H9 (cell line): ENCODE measurements at places on chromosomes 5 and 9.

GRCh38 chr5:143355710-143356109, 47.8 kb downstream of the NR3C1 start:
- DNase-seq = no peak

- DNase-seq = no peak
These were observed 20.8 kb upstream of the ACTBL2 start for GRCh38 chr5:57503433-57503832.

DNA sequence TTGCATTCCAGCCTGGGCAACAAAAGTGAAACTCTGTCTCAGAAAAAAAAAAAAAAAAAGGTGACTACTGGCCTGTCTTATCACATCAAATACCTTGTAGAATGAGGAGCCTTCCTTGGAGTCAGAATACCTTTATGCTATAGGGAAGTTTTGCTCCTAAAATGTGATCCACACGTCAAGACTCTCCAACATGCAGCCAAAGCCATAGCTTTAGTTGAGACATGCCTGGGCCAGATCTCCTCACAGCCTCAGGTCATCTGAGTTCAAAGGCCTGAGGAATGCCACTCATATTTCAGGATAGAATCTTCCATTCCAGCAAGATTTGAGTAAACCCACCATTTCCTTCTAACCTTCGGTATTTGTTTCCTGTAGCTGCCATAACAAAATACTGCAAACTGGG, 13.7 kb upstream of the SOWAHA start:
- no peak for DNase-seq

- DNase-seq = no peak
These were observed 127.5 kb upstream of the CDKN2B start for GRCh38 chr9:22136461-22137096.

DNA sequence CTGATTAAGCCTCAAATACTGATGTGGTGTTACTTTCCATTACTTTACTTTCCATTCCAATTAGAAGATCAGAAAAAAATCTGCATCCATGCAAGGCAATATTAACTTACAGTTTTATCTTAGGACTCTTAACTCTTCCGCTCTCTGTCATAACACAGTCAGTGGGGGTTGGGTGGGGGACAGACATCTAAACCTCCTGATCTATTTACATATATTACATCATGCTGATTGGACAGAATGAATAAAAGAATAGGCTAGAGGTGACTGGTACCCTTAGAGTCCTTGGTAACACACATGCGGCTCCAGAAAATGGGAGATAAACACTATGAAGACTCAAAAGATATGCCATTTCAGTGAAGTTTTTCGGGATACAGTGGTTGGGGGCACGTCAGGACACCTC, 27.6 kb downstream of the RAPGEF6 start:
- no peak for DNase-seq

DNA sequence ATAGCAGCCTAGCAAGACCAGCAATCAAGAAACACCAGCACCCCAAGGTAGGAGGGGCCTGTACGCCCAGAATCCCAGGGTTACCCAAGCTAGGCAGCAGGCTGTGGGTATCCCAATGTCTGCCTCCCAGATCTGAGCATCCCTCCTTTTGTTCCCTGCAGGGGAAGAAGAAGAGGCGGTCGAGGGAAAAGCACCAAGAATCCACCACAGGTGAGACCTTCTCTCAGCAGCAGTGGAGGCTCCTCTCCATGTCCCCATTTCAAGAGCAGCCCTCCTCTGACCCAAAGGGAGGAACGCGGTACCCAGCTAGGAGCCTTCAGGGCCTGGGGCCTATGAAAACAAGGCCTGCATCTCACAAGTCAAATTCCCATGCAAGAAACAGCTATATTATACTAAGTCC, 28.9 kb downstream of the TCF7 start:
- no peak for DNase-seq

DNA sequence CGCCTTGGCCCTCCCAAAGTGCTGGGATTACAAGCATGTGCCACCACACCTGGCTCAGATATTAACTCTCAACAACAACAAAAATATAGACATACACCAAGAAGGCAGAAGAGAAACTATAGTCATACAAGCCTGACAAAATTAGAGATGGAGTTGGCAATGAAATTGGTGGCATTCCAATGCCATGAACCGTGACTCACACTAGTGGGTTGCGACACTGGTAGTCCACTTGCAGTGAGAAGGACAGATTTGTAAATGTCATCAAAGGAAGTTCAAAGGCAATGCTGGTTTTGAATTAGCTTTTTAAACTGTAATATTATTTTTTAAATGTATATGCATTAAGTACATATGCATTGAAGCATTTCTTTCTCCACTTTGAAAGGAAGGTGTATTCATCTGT, 8.5 kb upstream of the DNAJC25 start:
- DNase-seq = no peak

DNA sequence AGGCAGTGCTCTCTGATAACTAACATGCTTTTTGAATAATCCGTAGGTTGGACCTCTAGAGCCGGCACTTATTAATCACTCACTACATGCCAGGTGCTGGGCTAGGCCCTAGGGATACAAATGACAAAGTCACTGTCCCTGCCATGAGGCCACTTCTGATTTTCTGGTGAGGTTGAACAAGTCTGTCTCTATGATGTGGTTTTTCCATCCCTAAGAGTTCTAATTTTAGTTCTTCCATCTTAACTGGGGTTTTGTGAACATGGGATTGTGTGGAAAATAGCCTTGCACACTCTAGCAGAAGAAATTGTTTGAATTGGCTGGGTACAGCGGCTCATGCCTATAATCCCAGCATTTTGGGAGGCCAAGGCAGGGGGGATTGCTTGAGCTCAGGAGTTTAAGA, 64.6 kb downstream of the IL31RA start:
- DNase-seq = no peak

- no peak for DNase-seq
These were observed 75.7 kb upstream of the IRX4 start for GRCh38 chr5:1958211-1959010.

DNA sequence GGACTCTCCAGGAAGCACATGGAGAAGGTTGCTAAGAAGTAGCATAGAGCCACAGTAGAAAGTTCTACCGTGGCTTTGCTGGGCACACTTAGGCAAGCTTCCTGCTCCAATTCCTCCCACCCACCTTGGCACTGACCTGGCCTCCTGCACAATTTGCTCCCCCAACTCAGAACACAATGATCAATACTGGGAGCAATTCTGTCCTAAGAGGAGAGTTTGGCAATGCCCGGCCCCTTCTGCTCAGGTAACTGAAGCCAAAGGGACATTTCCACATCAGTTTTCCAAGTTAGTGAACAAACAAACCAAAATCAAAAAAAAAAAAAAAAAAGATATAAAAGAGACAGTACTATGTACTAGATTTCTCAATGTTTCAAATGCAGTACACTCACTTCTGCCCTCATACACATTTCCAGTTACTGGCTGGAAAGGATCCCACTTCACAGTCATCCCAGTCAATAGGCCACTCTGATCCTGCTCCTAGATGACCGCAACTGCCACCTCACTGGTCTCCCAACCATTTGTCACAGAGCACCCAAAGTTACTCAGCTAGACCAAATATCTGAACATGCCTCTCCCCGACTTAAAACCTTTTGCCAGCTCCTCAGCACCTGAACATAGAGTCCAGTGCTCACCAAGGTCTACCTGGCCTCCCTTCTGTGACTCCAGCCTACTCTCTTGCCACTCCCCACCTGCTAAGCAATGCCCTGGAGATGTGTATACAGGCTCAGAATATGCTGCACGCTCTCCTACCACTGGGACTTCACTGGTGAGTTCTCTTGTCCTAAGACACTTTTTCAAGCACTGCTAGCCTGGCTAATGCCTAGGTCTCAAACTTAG, 21.3 kb downstream of the ABCA1 start:
- no peak for DNase-seq

- DNase-seq = no peak
These were observed 54.8 kb downstream of the IQGAP2 start for GRCh38 chr5:76457674-76458485.
